ENCODE measurements at places on chromosomes 1 and 21.

GRCh38 chr1:234495231-234495990 lies 16.4 kb upstream of the TARBP1 start:
- no peak for DNase-seq

DNA sequence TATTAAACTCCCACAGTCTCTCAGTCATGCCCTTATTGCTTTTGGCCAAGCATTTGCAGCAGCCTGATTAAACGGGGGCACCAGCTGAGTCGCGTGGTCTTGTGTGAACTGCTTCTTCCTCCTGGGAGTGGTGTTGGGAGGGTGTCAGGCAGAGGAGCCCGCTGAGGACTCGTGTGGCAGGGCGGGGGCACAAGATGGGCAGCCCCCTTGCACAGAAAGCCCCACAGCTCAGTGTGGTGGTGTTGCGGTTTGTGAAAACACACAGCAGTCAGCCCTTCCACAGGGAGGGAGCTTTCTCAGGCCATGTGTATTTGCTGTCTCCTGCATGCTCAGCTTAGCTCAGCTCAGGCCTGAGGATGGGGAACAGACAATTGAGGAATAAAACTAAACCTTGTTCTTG lies 22.4 kb downstream of the PEX14 start:
- no peak for DNase-seq

- DNase-seq: no peak
These were observed 48.0 kb downstream of the URB2 start for GRCh38 chr1:229674042-229674441.

- no peak for DNase-seq
These were observed 68.0 kb downstream of the PUM1 start for GRCh38 chr1:30997463-30998057.

GRCh38 chr1:1432274-1432950 lies 3.1 kb upstream of the VWA1 start:
- no peak for DNase-seq

- DNase-seq: no peak
These were observed 30.3 kb upstream of the PODN start for GRCh38 chr1:53031732-53032131.

Measured in NCI-H187 (cell line).